ENCODE measurements at places on chromosomes 2 and 18.

- no peak for DNase-seq
Measured at GRCh38 chr2:46096260-46096659, 200.9 kb upstream of the EPAS1 start.

GRCh38 chr2:144224472-144224871 is 295.4 kb downstream of the ZEB2 start:
- no peak for DNase-seq

DNA sequence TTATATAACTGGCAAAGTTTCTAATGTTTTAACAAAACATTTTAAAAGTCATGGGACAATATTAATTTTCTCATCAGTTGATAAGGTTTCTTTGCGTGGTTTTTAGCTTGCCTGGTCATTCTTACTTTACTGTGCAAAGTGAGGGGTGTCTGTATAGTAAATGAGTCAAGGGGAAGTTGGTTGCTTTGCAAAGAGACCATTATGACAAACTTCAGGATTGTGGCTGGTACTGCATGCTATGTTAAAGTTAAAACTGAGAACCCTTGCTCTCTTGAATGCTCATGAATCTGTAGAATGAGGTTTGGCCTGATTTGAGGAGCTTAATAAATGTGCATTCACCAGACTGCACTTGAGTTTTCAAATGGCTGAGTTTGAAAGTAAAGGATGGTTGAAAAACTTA is 47.0 kb downstream of the COL4A4 start:
- DNase-seq, result no peak

DNA sequence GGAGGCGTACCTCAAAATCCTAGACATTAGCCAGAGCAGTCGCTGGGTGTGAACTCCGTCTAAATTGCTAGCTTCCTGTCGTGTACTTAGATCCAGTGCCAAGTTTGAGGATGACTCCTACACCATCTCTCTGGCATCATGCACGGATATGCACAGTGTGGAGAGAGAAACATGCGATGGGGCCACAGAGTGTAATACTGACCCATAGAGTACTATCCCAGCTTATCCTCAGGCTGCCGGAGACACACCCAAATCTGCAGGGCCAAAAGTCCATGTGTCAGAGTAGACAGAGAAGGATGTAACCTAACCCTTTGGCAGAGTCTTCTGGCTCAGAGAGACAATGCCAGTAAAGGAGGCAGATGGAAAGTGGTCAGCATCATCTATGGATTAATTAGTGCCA is 84.2 kb downstream of the ARL4C start:
- no peak for DNase-seq

DNA sequence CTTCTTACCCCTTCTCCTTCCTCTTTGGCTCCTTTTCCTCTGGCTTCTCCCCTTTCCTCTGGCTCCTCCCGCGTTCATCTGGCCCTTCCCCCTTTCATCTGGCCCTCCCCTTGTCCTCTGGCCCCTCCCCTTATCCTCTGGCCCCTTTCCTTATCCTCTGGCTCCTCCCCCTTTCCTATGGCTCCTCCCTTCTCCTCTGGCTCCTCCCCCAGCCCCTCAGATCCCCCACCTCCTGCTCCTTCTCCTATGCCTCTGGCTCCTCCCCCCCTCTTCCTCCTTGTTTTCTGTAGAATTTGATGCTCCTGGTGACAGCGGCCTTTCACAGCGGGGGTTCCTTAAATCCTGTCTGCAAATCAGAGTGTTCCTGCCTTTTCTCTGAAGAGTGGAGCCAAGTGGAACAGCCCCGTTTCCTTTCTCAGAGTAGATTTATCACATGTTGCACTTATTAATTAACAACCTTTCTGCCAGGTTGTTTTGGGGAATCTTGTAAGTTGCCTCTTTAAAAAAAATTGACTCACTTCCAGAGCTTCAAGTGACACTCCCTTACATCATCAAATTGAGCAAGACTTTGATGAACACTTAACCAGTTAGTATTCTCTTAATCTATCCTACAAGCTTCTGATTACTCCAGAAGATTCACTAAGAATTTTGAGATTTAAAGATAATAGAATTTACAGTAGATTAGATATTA is 27.9 kb downstream of the FABP1 start:
- DNase-seq, result no peak

- no peak for DNase-seq
Measured at GRCh38 chr2:200308546-200309295, 2.2 kb downstream of the SPATS2L start.

GRCh38 chr2:102295566-102295965 is 15.8 kb upstream of the IL1RL1 start:
- no peak for DNase-seq
